ENCODE measurements at places on chromosomes 3 and 15. TPM values are rescaled to one million over a fixed set of nuclear protein-coding genes. Genes with fewer than 3 reads are reported as not detected.

DPP8 gene
- total RNA-seq: 46.5 TPM

GASK1A gene
- 4.5 TPM for total RNA-seq

MINAR1 gene
- 0.83 TPM for total RNA-seq

TP63 gene
- total RNA-seq: under 0.01 TPM

NR2F2 gene
- total RNA-seq: 23.9 TPM

GAP43 gene
- total RNA-seq: 0.33 TPM

FGD5 gene
- total RNA-seq: 1.7 TPM

SUSD5 gene
- 2.5 TPM for total RNA-seq

TMF1 gene
- total RNA-seq: 51.9 TPM

KIF15 gene
- 1.3 TPM for total RNA-seq

SLC38A3 gene
- total RNA-seq: not detected

SKOR1 gene
- total RNA-seq: 0.15 TPM

DZIP3 gene
- total RNA-seq: 25.5 TPM

RLBP1 gene
- not detected for total RNA-seq

DPH3 gene
- 19.1 TPM for total RNA-seq

DNAH12 gene
- total RNA-seq: under 0.01 TPM

MRAS gene
- 20.1 TPM for total RNA-seq

PKM gene
- 2,305 TPM for total RNA-seq

ECE2 gene
- total RNA-seq: under 0.01 TPM

TNNC1 gene
- not detected for total RNA-seq

GRIP2 gene
- total RNA-seq: 0.15 TPM

GUCA1C gene
- not detected for total RNA-seq

TAMM41 gene
- 6.0 TPM for total RNA-seq

MAGEL2 gene
- total RNA-seq: 0.50 TPM

LTF gene
- not detected for total RNA-seq

ENTPD3 gene
- not detected for total RNA-seq

CYP8B1 gene
- total RNA-seq: not detected

CADM2 gene
- total RNA-seq: 0.15 TPM

CFAP100 gene
- not detected for total RNA-seq

FANCD2OS gene
- total RNA-seq: not detected

Data from smooth muscle cell of trachea (primary cell).